ENCODE measurements at places on chromosomes 2 and 18.

DNA sequence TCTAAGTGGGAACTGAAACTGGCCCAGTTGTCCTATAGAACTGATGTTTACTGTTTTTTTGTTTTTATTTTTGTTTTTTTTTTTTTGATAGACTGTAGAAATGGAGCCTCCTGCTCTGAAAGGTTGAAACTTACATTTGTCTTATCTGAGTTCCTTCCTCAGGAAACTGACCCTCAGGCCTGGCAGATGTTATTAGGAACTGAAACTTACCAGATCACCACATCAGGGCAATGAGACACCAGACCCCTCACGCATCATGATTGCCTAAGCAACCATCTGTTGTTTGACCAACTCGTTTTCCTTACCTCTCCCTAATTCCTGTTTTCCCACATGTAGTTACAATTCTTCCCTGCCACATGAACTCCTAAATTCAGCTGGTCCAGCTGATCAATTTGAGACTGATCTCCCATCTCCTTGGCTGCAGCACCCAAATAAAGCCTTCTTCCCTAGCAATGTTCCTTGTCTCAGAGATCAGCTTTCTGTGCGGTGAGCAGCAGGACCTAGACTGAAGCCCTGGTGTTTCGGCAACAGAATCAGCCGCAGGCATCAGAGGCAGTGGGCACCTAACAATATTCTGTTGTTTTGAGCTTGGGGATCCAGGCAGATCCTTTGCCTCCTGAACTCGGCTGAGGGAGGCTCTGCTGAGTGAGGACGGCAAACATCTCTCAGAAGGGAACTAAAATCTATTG lies 96.8 kb downstream of the MSH2 start:
- no peak for DNase-seq

DNA sequence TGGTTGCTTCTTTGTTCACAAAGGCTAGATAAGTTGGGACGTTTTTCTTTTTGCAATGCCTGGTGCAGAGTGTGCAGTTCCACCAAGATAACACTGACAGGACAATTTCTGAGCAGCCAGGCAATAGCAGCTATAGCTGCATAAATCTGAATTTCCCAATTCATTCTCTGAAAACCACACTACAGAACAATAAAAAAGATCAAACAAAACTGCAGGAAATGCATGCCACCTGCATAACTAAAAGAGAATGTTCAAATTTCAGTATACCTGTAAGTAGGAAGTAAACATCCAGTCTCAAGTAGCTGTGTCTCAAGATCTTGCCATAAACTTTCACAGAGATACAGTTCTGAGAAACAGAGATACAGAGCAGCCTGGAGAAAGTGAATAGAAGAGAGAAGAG lies 5.3 kb upstream of the KCTD18 start:
- DNase-seq, result no peak

GRCh38 chr2:192377173-192377572 lies 182.4 kb upstream of the TMEFF2 start:
- DNase-seq, result no peak

- DNase-seq, result no peak
Measured at GRCh38 chr2:29487967-29488555, 372.8 kb downstream of the CLIP4 start.

GRCh38 chr18:78810706-78811105 lies 168.9 kb upstream of the SALL3 start:
- DNase-seq, result no peak

GRCh38 chr2:176508374-176508773 lies 239.1 kb downstream of the MTX2 start:
- DNase-seq, result no peak

- DNase-seq, result no peak
Measured at GRCh38 chr2:35963824-35964223, 391.8 kb upstream of the CRIM1 start.

DNA sequence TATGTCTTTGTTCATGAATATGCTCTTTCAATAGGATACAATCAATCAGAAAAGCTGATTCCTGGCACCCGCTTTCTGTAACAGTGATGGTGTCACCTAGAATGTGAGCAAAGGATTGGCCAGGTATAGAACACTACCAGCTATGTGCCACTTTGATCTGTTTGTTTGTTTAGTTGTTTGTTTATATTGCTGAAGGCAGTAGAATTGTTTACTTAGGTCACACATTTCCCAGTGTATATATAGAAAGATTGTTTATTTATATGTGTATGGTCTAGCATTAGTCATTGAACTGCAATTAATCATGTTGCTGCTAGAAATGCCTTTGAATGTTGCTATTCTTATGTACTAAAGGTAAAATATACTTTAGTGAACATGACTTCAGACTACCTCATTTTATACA lies 1678.6 kb upstream of the CELF4 start:
- no peak for DNase-seq

DNA sequence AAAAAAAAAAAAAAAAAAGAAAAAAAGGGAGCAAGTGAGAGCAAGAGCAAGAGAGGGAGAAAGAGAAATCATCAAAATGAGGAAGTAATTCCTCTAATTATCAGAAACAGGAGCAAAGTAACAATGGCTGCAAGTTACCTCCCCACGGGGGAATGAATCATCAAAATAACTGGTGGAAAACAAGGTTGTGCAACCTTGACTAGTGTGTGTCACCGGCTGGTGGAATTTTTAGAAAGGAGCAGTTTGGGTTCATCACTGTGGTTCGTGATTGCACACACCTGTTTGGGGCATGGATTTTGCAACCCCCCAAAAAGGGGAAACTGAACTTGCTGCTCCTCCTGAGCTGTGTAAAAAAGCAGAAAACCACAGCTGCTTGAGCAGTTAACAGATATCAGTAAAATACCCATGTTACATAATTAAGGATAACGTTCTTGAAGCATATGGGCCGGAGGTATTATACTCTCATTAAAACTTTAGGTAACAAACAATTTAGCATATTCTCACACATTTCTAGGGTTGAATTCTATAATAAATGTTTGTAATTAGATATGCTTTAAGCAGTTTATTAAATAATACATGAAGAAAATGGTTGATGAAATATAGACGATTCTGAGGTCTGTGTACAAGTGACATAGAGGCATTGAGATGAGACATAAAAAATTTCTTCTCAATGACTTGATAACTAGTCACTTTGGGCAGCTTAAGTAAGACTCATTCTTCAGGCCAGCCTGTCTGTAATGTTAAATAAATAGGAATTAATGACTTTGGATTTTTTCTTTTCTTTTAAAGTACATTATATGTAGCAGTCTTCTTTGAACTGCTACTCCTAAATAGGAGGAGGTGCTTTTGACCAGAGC lies 184.2 kb upstream of the ZEB2 start:
- no peak for DNase-seq

GRCh38 chr2:158391876-158392275 lies 64.7 kb downstream of the CCDC148 start:
- no peak for DNase-seq

DNA sequence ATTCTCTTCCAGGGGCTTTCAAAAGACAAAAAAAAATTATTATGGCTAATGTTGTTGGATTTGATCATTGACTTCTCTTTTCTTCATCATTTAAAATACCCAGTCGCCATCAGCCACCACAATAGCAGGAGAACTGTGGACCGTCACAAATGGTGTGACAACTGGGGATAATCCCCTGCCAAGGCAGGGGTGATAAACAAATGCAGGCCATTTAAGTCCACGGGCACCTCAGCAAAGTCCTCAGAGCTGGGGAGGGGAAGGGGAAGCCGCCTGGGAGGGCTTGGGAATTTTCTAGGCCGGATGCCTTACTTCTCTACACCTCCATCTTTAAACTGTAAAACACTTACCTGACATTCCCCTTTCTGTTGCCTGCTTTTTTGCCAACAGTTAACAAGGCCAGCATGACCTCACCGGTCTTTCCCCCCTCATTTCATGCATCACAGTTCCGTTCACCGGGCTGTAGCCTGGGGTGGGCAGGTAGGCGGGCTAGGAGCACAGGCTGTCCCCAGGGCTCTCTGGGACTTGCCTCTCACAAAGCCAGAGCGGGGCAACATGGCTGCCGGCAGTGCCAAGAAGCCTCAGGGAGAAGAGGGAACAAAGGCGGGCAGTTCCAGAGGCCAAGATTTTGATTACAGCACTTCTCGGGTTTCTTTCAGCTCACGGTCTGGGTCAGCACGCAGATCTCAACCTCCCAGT lies 820.4 kb downstream of the BCL11A start:
- no peak for DNase-seq

DNA sequence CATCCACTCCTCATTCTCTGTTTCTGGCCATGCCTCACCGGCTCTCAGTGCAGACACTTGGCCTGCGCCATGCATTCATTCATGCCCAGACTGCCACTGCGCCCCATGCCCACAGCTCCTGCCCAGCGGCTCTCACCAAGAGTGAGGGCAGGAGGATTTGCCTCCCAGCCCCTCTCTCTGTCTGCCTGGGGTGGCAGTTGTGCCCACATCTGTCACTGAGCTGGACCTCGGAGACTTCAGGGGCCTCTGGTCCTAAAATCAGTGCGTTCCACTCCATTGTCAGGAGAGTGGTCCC lies 75.1 kb downstream of the CIB4 start:
- no peak for DNase-seq

GRCh38 chr2:82428251-82428650 lies 2030.8 kb downstream of the SUCLG1 start:
- no peak for DNase-seq

GRCh38 chr18:38481576-38481975 lies 916.0 kb upstream of the CELF4 start:
- no peak for DNase-seq

- no peak for DNase-seq
Measured at GRCh38 chr18:79975043-79975442, 10.6 kb downstream of the HSBP1L1 start.

GRCh38 chr2:47569658-47570475 lies 166.9 kb downstream of the MSH2 start:
- DNase-seq, result no peak

DNA sequence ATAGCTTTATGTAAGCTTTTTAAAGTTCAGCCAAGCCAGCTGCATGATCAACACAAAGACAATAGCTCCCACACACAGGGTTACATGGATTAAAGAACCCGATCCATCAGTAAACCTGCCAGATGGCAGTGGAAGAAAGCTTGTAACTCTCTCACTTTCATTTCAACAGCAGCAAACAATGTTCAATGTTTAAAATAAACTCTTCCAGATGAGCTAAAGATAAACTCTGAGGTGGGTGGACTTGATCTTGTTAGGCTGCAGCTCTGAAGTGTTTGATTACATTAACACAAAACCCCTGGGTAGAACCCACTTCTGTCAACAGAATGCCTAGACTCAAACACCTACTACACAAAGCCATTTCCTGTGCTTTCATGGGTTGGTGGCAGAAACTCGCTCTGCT lies 13.9 kb downstream of the RDH14 start:
- no peak for DNase-seq

GRCh38 chr2:217836901-217837491 lies 165.8 kb downstream of the TNS1 start:
- DNase-seq, result no peak

DNA sequence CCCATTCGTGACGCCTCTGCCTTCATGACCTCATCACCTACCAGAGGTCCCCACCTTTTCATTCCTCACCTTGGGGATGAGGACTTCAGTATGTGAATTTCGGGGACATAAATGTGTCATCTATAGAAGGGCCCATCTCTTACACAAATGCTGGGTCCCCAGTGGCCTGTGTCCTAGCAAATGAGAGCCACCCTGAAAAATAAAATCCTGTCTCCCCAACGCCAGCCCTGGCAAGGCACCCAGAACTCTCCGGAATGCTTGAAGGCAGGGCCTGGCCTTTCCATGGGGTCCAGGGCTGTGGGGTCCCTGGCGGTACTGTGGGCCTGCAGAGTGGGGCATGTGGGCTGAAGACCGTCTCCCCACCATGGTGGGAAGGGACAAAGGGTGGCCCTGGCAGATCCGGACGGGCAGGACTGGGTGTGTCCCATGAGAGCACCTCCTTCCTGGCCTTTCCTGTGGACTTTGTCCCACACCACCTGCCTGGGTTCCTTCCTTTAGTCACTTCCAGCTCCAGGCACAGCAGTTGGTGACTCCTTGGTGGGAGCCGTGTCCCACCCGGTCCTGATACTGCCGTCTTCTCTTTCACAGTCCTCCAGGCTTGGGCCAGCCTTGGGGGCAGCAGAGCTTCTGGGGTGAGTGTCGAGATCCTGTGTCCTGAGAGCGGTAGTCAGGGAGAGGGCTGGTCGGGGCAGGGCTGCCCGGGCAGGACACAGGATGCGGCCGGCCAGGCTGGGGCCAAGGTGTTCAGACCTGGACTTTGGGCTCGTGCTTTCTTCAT lies 18.6 kb downstream of the CAPN10 start:
- DNase-seq, result peak; percentile 1

GRCh38 chr2:222794585-222795449 lies 66.0 kb upstream of the ACSL3 start:
- DNase-seq, result no peak

- no peak for DNase-seq
Measured at GRCh38 chr18:49016648-49017539, 66.1 kb upstream of the SMAD7 start.

DNA sequence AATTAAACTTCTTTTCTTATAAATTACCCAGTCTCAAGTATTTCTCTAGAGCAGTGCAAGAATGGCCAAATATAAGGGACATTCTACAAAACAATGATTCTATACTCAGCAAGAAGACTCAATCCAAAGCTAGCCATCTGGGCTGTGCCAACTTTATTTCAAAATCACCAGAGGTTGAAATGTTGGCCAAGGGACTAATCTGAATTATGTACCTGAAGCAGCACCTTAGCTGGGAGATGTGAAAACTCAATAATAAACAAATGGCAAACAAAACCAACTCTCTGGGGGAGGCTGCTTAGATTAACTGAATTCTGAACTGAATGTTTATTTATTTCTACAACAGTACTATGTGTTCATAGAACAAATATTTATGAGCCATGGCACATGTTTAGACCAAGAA lies 251.3 kb downstream of the RDH14 start:
- no peak for DNase-seq
